Activated naive CD4-positive, alpha-beta T cell treated with anti-CD3 and anti-CD28 coated beads, Interleukin-2, amount 50 U/mL, for 72 hours (primary cell): ENCODE measurements at places on chromosomes 3 and 15. TPM values are rescaled to one million over a fixed set of nuclear protein-coding genes. Genes with fewer than 3 reads are reported as not detected.

Gene GOLGA8N
- total RNA-seq: 8.6 TPM

Gene UCN2
- not detected for total RNA-seq

Gene CIP2A
- total RNA-seq: 48.3 TPM

Gene MOBP
- total RNA-seq: not detected

Gene ZNF385D
- not detected for total RNA-seq

Gene LRRC31
- not detected for total RNA-seq

Gene RASGRF1
- not detected for total RNA-seq

Gene ECE2
- not detected for total RNA-seq

Gene C15orf62
- total RNA-seq: 0.52 TPM

Gene LRTM1
- not detected for total RNA-seq
